HepG2 (cell line): ENCODE measurements at places on chromosomes 5 and 9. TPM values are rescaled to one million over a fixed set of nuclear protein-coding genes. Genes with fewer than 3 reads are reported as not detected.

GRCh38 chr9:31146485-31147166 lies 1237.8 kb upstream of the ACO1 start:
- no peak for DNase-seq

- DNase-seq = no peak
Observed at GRCh38 chr9:98291820-98292219, 36.4 kb upstream of the TBC1D2 start.

GRCh38 chr9:114180696-114181606 lies 25.6 kb downstream of the COL27A1 start:
- DNase-seq = no peak

GRCh38 chr9:31023847-31024246 lies 1360.6 kb upstream of the ACO1 start:
- no peak for DNase-seq

DNA sequence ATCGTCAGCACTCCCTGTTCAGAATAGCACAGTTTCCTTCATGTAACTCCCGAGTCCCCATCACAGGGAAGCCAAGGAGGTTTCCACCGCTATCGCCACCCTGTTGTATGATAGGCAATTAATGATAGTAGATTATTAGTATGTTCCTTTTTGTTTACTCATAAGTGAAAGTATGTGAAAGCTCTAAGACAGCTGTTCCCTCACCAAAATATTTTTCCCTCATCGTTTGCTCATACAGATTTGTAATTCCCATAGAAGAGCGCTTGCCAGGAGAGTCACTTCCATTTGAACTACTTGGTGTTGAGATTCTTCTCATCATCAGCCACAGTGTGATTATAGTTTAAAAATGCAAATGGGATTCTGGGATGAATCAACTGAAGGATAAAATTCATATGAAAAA lies 140.9 kb downstream of the PAM start:
- DNase-seq = no peak

GARNL3 gene
- 6.0 and 11.0 TPM in 2 replicates for total RNA-seq

BTNL9 gene
- total RNA-seq = 0.13 TPM in 1 of 2 replicates, not detected in the other

SCGB3A1 gene
- total RNA-seq = not detected in 2 replicates

LCN10 gene
- 0.14 and 0.53 TPM in 2 replicates for total RNA-seq
